ENCODE measurements at places on chromosomes 6 and 20. TPM values are rescaled to one million over a fixed set of nuclear protein-coding genes. Genes with fewer than 3 reads are reported as not detected.

RAMACL gene
- 2.9 TPM for polyA plus RNA-seq

HMGN3 gene
- 266 TPM for polyA plus RNA-seq

DNA sequence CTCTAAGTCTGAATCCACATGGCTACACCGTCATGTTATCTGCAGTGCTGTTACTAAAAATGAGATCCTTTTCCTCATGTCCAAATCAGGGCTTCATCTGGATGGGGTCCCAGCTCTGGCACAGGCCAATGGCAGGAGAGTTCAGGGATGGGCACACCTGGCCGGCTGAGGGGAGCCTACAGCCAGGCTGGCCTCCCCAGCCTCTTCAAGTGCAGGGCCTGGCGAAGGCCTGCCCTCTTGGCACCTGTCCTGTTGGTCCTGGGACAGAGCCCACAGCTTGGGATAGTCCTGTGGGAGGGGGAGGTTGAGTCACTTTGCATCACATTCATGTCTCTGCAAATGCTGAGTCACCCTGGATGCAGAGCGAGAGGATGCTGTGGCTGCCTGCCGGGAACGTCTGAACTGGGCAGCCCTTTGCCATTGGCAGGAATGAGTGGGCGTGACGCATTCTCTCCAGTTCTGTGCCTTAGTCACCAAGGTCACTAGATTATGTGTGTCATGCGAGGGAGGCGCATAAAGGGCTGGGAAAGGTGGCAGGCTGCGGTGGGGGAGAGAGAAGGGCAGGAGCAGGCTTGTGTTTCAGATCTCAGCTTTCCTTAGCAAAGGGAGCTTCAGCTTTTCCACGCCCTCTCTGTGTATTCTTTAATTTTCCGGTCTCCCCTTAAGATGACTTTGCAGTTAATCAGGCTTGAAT is 223.2 kb upstream of the ECI2 start:
- H3K4me3 ChIP-seq = no peak overlapping the region
- no peaks in the 10 kb centered on the region for H3K36me3 ChIP-seq
- peak; percentile 93 for DNase-seq
- no peaks in the 10 kb centered on the region for H3K27me3 ChIP-seq
- H3K27ac ChIP-seq = peak overlapping the region; percentile 89

PLN gene
- polyA plus RNA-seq = 0.69 TPM

KCNB1 gene
- 1.0 TPM for polyA plus RNA-seq

GRCh38 chr20:44843876-44844275 is 33.5 kb upstream of the RIMS4 start:
- no peaks in the 10 kb centered on the region for H3K27me3 ChIP-seq
- H3K4me3 ChIP-seq = no peak overlapping the region

All from hepatocyte (in vitro differentiated cells).